ENCODE measurements at places on chromosomes 6 and 20. TPM values are rescaled to one million over a fixed set of nuclear protein-coding genes. Genes with fewer than 3 reads are reported as not detected.

Gene HTR1B
- 0.15 TPM for total RNA-seq

Gene SLC44A4
- not detected for total RNA-seq

Gene TINAG
- total RNA-seq, result not detected

Gene BMP7
- total RNA-seq, result 1.5 TPM

Gene SYTL3
- total RNA-seq, result 0.29 TPM

Gene KCNK15
- not detected for total RNA-seq

Gene SOX4
- 5.4 TPM for total RNA-seq

Gene SALL4
- total RNA-seq, result 1.8 TPM

Gene HLA-DQB2
- 0.19 TPM for total RNA-seq

Gene FAM209B
- 1.1 TPM for total RNA-seq

Gene GSS
- 137 TPM for total RNA-seq

Gene ULBP3
- 7.1 TPM for total RNA-seq

Gene SKIC2
- total RNA-seq, result 63.8 TPM

Gene HNF4A
- not detected for total RNA-seq

Gene GSTA3
- total RNA-seq, result not detected

Gene GABBR1
- total RNA-seq, result 17.6 TPM

Gene NRSN1
- total RNA-seq, result not detected

Gene ULBP2
- 5.6 TPM for total RNA-seq

Gene MLN
- not detected for total RNA-seq

Gene CCM2L
- total RNA-seq, result not detected

Gene ANKEF1
- 4.7 TPM for total RNA-seq

Gene KHDC1L
- not detected for total RNA-seq

Gene ENPP1
- 1.8 TPM for total RNA-seq

Gene TRIM39
- 12.8 TPM for total RNA-seq

Gene CASS4
- total RNA-seq, result 0.03 TPM
